ENCODE measurements at places on chromosomes 1 and 21.

DNA sequence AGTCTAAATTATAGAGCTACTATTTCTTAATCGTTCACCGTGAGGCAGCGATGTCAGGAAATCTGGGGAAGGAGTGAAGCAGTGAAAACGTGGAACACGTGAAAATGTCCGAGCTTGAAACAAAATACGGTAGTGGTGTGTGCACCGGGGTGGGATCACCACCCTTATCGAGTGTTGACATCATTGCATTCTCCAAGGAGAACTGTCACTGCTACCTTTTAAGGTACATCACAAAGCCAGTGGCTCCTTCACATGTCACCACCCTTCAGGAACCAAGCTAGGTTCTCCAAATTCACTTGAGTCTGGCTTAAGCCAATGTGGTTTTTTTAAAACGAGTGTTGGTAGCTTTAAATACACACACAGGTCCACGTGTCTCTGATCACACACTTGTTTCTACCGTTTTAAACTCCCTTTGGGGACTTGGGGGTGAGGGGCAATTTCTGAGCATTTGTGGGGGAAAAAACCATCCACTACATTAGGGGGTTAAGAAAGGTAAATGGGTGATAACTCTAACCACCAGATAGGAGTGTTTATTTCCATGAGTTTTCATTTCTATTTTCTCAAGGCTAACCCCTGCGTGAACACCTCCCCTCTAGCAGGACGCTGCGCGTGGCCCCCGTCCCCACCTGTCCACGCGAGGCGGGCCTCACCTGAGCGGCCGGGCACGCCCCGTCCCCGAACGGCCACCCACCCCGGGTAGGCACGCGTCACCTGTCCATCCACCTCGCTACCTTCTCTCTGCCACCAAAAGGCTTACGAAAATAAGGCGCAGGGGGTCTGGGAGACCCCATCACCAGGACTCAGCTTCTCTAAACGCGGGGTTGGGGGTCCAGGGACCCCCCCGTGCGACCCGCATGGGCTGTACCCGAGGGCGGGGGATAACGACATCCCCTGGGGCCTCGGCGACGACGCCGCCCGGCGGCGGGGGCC is 978 bp downstream of the PRDM15 start:
- peak; percentile 32 for DNase-seq
- peak overlapping the region; percentile 87 for H3K27ac ChIP-seq
- no peaks in the 10 kb centered on the region for H3K27me3 ChIP-seq
- H3K4me1 ChIP-seq, result peaks cover 24% of the 10 kb centered on the region

- no peaks in the 10 kb centered on the region for H3K27me3 ChIP-seq
- H3K27ac ChIP-seq, result peak overlapping the region; percentile 53
- H3K4me1 ChIP-seq, result peaks cover 26% of the 10 kb centered on the region
- DNase-seq, result peak; percentile 66
- peaks cover 13% of the 10 kb centered on the region for H3K36me3 ChIP-seq
- peak overlapping the region; percentile 71 for H3K4me3 ChIP-seq
These were observed 26.8 kb downstream of the PTTG1IP start for GRCh38 chr21:44846485-44847260.

GRCh38 chr1:89605692-89606091 is 27.2 kb upstream of the LRRC8C start:
- no peaks in the 10 kb centered on the region for H3K27me3 ChIP-seq
- DNase-seq, result no peak
- H3K4me3 ChIP-seq, result peak overlapping the region; percentile 20

GRCh38 chr1:76419603-76420002 is 345.1 kb downstream of the ST6GALNAC3 start:
- H3K4me1 ChIP-seq, result no peaks in the 10 kb centered on the region
- H3K36me3 ChIP-seq, result no peaks in the 10 kb centered on the region
- no peak overlapping the region for H3K4me3 ChIP-seq
- DNase-seq, result no peak
- no peaks in the 10 kb centered on the region for H3K27me3 ChIP-seq

DNA sequence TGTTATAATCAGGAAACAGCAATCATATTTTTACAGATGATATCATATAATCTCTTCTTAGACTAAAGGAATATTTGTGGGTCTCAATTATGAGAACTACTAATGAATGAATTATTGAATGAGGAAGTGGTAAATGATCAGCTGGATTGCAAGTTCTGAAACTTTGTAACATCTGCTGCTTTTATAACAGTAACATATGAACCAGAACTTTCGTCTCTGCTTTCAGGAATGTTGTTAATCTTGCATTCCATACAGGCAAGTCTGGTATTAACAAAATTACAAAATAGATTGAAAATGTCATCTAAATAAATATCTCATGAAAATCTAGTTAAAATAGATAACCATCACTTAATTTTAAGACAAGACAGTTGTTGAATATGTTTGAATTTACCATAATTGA is 110.5 kb upstream of the COL11A1 start:
- no peaks in the 10 kb centered on the region for H3K36me3 ChIP-seq
- no peak overlapping the region for H3K4me3 ChIP-seq
- no peak for DNase-seq
- no peaks in the 10 kb centered on the region for H3K4me1 ChIP-seq
- no peak overlapping the region for H3K27ac ChIP-seq
- no peaks in the 10 kb centered on the region for H3K27me3 ChIP-seq

GRCh38 chr1:61892977-61893376 is 150.7 kb downstream of the PATJ start:
- no peaks in the 10 kb centered on the region for H3K27me3 ChIP-seq
- no peaks in the 10 kb centered on the region for H3K4me1 ChIP-seq
- H3K4me3 ChIP-seq, result no peak overlapping the region
- DNase-seq, result no peak

- peaks cover 7% of the 10 kb centered on the region for H3K4me1 ChIP-seq
- DNase-seq, result no peak
- H3K27me3 ChIP-seq, result no peaks in the 10 kb centered on the region
These were observed 89.1 kb upstream of the NEGR1 start for GRCh38 chr1:72371259-72372035.

DNA sequence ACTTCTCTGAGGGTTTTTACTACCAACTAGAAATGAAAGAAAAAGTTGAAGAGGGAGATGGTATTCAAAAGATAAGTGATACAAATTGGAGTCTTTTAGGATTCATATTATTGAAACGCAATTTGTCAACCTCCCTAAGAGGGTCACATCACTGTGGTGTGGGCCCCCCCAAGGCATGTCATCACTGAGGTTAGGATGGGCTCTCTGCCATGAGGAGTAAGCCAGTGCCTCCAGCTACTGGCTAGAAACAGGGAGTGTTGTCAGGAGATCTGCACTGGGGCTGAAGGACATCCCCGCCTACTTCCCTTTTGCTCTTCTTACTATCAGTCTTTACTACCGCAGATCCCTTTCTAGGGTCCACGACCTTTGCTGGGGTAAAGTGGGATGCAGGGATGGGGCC is 25.9 kb downstream of the ITSN1 start:
- H3K27me3 ChIP-seq, result peaks cover 3% of the 10 kb centered on the region
- H3K36me3 ChIP-seq, result no peaks in the 10 kb centered on the region
- no peaks in the 10 kb centered on the region for H3K4me1 ChIP-seq
- no peak for DNase-seq
- H3K27ac ChIP-seq, result no peak overlapping the region
